Astrocyte of the spinal cord (primary cell): ENCODE measurements at places on chromosomes 5 and 9.

DNA sequence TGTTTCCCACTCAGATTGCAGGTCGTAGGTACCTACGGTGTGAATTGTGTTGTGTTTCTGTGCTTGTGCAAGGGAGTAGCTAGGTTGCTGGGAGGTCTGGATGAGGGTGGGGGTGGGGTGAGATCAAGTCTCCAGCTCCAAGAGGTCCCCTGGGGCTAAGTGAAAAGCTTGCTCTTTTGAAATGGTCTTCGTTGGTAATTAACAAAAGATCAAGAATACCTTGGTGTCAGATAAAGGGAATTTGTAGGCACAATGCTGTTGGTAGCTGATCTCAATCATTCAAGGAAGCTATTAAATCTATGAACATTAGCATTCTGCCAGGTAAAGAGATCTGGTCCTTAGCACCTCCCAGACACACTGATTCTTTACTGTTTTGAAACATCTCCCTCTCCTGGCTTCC is 928 bp upstream of the PCDHGC4 start:
- no peak for DNase-seq

DNA sequence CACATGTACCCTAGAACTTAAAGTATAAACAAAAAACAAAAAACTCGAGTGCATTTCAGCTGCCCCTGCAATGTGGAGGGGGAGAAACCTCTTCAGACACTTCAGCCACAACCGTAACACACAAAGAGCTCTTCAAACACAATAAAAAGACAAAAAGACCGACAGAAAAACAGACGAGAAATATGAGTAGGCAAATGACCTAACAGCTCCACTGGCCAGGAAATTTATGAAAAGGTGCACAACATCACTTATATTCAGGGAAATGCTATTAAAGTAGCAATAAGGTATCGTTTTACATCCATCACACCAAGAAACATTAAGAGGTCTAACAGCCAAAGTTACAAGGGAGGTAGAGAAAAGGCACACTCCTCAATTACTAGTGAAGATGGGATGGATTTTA is 6.2 kb downstream of the ZBED3 start:
- no peak for DNase-seq

DNA sequence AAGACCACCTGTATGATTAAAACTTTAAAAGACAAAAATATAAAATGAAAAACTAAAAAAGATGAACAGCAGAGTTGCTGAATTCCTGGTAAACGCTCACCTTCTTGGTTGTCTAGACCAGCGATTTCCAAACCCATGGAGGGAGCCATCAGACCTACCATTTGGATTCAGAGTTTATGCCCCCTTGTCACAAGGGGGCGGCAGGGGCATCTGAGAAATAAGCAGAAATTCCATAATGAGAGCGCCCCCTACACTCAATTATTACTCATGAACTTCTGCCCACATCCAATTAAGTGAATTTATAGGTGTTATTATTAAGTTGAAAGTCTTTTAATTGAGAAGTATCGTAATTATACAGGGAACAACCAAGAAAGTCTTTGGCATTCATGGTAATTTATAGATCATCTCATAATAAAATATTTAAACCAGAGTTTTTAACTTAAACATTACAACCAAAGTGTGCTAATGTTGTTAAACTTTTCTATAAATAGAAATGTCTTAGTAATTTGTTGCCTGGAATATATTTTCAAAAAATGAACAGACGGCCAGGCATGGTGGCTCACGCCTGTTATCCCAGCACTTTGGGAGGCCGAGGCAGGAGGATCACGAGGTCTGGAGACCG is 35.2 kb upstream of the SPATA31C2 start:
- DNase-seq = peak; percentile 71

DNA sequence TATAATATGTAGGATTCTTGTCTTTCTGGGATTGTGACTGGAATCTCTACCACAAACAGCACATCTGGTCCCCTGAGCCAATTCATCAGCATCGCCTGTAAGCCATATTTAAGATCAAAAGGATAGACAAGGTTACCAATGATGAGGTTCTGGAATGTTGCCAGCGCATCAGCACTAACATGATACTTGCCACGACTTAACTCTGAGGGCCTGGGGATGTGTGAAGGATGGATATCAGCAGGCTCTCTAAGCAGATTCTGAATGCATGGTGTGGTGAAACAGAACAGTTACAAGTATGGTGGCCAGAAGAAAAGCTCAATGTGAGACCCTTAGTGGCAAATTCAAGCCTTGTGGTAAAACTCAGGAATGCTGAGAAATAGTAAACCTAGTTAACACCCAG is 143.0 kb downstream of the XRCC4 start:
- no peak for DNase-seq

GRCh38 chr5:6084376-6084775 is 294.0 kb downstream of the MED10 start:
- no peak for DNase-seq

GRCh38 chr9:68998812-68999211 is 15.1 kb downstream of the PRKACG start:
- DNase-seq = no peak

DNA sequence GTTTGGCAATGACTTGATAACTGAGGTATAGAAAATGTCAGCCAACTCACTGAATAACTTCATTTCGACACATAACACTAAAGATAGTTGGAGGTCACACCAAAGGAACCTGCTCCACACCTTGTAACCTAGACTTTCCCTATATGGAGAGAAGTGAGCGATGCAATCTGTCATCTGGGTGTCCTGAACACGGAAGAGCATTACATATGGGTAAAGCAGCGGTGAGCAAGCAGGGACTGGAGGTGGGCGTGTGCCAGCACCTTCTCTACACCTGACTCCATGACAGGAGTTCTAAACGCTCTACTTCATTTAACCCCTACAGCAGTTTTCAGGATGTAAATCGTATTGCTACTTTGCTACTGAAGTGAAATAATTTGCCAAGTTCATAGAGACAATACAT is 152.8 kb downstream of the SLC12A2 start:
- DNase-seq = no peak

DNA sequence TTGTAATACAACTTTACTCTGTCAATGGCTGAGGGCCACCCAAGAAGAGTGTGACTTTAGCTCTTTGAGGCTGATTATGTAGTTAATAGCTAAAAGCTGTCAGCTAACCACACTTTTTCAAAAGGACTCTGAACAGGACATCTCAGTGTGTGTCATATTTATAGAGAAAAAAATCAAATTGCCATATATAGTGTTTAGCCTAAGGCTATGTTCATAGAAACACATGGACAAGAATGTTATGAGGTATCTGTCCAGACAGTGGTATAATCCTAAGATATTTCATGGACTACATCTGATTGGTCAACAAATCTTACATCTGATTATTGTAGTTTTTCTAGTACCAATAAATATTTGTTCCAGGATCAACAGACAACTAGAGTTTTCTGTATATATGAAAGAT is 42.1 kb upstream of the CDH18 start:
- no peak for DNase-seq

DNA sequence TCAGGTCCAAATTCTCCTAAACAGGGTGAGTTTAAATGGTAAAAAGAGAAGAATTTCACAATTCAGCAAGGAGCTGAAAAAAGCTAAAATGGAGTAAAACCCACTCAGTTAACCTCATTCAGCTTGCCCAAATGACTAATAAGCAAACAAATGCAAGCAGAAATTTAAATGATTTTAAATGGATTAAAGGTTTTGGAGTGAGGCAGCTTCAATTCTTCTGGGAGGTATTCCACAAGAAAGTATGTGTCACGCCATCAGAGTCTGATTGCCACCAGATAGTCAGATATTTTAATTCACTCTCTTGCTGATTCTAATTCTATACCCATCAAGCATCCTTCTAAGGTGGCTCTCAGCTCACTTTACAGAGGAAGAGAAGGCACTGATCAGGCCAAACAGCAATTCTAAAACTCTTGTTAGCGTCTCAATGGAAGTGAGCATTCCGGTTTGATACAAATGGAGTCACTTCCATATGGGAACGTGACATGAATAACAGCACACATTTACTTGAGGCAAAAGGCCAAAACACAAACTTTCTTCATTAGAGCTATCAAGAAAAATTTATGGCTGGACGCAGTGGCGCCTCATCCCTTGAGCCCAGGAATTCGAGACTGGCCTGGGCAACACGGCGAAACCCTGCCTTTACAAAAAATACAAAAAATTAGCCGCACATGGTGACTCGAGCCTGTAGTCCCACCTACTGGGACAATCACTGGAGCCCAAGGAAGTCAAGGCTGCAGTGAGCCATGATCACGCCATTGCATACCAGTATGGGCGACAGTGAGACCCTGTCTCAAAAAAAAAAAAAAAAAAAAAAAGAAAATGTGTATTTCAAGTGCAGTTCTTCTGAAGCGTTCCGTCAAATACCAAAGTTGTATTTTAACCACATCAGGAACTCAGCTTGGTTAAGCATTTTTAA is 2.0 kb downstream of the CLK4 start:
- DNase-seq = no peak

DNA sequence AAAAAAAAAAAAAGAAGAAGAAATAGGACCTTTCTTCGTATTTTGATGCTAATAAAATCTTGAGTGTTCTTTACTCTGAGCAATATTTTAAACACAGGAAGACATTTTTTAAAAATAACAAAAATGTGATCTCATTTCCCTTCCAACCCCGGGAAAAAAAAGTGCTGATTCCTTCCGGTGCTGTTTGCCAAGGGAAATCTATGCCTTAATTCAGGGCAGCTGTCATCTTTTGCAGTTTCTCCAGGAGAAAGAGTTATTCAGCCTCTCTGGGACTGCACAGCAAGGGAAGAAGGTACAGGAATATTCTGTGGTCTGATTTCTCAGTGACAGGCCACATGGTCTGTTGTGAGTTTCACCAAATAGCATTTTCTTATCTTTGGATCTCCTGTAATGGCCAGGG is 291.9 kb upstream of the IRX1 start:
- no peak for DNase-seq

- DNase-seq = peak; percentile 55
Measured at GRCh38 chr9:1231998-1232919, 182.1 kb downstream of the DMRT2 start.

- DNase-seq = peak; percentile 41
Measured at GRCh38 chr9:100294341-100294740, 58.4 kb downstream of the TEX10 start.

GRCh38 chr9:75378036-75378435 is 289.7 kb downstream of the OSTF1 start:
- peak; percentile 68 for DNase-seq

- peak; percentile 20 for DNase-seq
Measured at GRCh38 chr9:120480707-120481106, 99.3 kb downstream of the CDK5RAP2 start.
